ENCODE measurements at places on chromosomes 7 and 10.

- DNase-seq: no peak
Observed at GRCh38 chr7:101200504-101200861, 353 bp downstream of the MOGAT3 start.

DNA sequence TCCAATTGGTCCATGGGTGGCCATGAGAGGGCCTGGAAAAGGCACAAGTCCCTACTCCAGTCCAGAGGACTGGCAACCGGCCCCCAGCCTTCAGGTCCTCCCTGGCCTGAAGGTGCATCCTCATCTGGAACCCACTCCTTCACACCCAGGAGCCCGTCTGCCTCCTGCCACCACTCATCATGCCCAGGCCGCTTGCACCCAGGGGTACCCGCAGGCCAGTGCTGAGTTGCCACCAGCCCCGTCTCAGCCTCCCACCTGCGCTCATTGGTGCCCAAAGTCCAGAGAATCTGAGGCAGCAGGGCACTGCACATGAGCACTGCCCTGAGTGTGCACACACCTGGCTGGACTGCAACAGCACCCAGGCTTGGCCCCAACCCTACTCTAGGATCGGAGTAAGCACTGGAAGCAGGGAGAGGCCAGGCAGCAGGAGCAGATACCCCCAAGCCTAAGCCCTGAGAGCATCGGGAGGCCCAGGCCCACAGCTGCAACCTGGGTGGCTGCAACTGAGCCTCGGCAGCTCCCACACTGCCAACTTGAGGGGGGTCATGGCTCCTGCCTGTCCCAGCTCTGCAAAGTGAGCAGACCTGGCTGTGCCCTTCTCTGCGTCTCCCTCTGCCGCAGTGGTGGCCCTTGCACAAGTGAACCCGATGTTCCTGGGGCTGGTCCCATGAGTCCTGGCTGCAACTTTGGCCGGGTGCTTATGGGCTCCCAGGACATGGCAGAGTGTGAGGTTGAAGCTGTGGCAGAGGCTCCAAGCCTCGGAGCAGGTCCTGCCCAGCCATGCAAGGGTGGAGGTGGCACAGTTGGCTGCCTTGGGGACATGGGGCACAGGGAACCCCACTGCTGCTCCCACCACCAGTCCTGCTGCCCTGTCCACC, 44.3 kb downstream of the TCERG1L start:
- DNase-seq: no peak

- DNase-seq: no peak
Observed at GRCh38 chr7:39735903-39736302, 112.5 kb downstream of the RALA start.

- no peak for DNase-seq
Observed at GRCh38 chr7:107262857-107263256, 94.1 kb downstream of the HBP1 start.

GRCh38 chr7:1254281-1255079, 21.8 kb downstream of the UNCX start:
- no peak for DNase-seq

DNA sequence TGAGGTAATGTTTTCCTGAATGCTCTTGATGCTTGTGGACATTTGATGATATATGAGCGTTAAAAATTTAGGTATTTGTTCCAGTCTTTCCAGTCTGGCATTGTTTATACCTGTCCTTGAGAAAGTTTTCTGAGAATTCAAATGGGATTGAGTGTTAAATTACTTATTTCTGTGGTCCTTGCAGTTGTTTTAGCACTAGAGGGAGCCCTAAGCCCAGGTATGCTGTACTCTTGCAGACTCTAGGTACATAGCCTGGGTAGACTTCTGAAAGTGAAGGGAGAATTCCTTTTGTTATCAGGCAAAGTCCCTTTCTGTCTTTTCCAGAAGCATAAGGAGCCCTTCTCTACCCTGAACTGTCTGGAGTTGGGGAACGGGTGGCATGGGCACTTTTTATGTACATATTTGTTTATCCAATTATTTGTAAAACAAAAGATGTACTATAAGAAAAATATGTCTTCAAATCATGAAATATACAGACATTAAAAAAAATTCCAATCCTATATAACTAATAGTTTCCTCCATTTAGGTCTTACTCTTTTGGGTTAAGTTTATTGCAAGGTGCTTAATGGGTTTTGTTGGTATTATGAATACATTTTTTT, 262.1 kb downstream of the ATRNL1 start:
- DNase-seq: peak; percentile 69

DNA sequence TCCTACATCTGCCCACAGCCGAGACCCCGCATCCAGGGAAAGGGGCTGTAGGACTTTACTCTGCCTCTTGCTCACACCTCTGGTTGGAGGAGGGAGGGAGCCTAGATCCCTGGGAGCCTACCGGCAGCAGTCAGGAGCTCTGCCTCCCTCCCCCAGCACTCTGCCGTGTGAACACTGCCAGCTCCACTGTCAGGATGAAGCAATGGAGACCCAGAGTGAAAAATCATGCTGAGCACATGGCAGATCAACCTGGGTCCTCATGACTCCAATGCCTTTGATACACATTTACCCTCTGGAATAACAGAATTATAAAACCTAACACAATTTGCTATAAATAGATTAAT, 477.7 kb downstream of the TNS3 start:
- DNase-seq: no peak

- no peak for DNase-seq
Observed at GRCh38 chr10:126617208-126617607, 53.3 kb downstream of the C10orf90 start.

- no peak for DNase-seq
Observed at GRCh38 chr7:43669286-43670081, 59.8 kb downstream of the COA1 start.

DNA sequence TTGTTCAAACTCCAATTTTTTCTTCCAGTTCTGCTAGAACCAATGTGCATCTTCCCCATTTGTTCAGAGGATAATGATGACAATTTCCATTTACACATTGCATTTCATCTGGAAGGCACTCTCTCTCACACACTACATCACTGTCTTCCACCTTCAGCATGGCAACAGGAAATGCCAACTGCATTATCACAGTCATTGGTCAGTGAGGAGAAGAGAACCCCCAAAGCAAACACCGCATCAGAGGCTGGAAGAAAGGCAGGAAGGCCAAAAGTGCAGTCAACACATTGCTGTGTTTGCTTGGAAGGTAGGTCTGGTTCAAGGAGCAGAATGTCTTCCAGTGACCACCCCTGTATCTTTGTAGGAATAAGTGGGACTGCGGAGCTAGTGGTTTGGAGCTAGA, 192.2 kb upstream of the RHOBTB1 start:
- no peak for DNase-seq

DNA sequence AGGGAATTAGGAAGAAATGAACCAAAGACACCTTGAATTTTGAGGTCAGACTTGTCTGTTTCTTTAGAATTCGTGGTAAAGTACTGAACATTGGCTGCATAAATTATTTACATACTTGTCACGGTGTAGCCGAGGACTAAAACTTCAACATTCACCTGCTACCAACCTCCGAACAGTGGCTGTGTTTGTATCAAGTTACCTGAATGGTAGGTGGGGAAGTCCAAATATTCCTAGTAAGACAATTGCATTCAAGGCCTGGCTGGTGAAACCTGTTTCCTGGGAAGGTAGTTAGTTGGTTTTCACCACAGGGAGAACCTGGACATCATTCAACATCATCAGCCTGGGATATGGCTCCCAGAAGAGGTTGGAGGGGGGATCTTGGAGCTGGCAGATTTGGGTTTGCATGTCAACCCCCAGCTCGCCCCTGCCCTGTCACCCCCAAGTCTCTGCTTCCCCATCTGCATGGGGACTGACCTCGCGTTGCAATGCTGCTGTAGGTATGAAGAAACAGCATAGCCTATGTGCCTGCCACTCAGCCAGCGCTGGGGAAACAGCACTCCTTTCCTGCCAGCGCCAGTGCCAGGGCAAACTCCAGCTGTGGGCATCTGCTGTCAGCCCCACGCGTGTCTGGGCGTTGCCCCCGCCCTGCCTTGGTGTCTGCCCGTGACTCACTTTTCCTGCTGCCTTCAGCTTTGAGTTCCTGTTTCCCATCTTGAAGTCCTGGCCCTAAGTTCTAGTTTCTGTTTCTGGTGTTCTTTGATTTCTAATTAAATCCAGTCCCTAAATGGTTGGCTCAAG, 12.7 kb upstream of the LARP4B start:
- no peak for DNase-seq

- DNase-seq: peak; percentile 41
Observed at GRCh38 chr7:155533827-155534690, 12.3 kb downstream of the CNPY1 start.

- no peak for DNase-seq
Observed at GRCh38 chr7:158362001-158362400, 225.6 kb downstream of the PTPRN2 start.

DNA sequence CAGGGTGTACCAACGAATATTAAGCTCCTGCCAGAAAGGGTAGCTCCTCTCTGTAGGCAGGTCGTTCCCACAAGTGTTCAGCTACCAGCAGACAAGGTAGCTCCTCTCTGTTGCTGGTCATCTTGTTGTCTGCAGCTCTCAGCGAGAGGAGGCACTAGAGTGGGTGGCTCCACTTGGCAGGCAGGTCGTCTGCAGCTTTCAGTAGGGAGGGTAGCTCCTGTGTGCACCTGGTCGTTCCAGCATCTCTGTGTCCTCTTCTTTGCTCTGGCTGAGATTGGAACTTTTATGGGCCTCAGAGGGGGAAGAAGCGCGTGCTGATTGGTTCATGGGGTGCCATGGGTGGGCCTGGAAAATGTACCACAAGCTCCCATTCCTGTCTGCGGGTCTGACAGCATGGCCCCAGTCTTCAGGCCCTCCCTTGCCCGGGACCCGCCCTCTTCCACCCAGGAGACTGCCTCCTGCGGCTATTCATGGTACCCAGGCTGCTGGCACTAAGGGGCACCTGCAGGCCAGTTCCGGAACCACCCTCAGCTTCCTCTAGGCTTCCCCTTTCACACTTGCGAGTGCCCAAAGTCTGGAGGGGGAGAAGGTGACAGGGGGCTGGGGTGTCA, 63.9 kb upstream of the CACNA2D1 start:
- DNase-seq: no peak

DNA sequence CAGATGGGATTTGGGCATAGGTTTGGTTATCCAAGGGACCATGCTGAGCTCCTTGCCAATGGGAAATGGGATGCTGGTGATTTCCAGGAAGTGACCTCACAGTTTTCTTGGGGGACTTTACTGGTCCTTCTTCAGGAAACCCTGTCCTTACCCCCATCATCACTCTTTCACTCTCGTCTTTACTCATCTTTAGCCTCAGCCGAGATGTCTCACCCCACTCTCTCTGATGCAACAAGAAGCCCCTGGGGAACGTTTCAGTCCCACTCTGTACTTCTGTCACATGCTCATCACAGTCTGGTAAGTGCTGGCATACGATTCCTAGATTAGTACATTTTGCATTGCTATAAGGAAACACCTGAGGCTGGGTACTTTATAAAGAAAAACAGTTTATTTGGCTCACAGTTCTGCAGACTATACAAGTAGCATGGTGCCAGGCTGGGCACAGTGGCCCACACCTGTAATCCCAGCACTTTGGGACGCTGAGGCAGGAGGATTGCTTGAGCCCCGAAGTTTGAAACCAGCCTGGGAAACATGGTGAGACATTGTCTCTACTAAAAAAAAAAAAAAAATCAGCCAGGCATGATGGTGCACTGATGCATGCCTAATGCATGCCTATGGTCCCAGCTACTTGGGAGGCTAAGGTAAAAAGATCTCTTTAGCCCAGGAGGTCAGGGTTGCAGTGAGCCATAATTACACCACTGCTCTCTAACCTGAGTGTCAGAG, 63.5 kb upstream of the VKORC1L1 start:
- DNase-seq: no peak

DNA sequence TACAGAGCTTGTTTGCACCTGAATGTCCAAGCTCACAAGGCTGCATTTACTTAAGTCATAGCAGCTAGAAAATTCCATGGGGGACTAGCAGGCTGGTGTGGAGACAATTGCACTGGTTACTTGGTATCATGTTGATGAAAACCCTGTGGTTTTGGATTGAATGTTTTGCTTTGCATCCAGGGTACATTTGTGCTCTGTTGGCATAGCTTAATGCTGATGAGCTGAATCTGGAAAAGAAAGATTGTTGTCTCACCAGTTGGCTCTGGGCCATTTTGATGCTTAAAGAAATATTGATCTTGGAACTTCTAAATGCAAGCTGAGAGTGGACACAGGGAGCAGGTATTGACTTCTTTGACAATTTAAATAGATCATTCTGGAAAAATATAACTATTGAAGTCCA, 122.5 kb upstream of the MBL2 start:
- no peak for DNase-seq

DNA sequence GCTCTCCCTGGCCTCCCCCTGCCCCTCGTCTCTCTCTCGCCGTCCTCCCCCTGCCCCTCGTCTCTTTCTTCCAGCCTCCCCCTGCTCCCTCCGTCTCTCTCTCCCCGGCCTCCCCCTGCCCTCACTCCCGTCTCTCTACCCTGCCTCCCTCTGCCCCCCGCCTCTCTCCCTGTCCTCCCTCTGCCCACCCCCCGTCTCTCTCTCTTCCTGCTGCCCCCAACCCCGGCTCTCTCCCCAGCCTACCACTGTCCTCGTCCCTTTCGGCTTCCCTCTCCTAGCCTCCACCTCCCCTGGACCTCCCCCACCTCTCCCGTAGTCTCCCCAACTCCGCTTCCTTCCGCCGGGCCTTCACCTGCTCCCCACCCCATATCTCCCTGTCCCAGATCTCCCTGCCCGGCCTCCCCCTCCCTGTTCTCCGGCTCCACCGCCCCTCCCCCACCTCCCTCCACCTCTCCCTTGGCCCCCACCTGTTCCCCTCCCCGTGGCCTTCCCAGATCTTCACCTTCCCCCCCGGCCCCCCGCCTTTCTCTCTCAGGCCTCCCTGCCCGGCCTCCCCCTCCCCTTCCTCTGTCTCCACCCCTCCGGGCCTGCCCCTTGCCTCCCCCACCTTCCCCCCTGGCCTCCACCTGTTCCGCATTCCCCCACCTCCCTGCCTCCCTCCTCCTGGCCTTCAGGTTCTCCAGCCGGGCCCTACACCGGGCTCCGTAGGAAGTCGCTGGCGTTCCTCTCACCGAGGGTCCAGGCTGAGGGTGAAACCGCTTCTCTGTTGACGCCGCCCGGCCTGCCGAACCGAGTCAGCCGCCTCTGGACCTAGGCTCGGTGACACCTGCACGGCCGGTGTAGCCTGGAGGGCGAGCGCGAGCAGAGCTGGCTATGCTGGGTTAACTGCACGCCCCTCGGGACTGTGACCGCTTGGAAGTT, 1.2 kb downstream of the GET4 start:
- no peak for DNase-seq
